ENCODE measurements at places on chromosomes 12 and 14.

GRCh38 chr12:11870041-11870451 lies 200.7 kb upstream of the BCL2L14 start:
- no peak for DNase-seq

- no peak for DNase-seq
Measured at GRCh38 chr12:25189656-25190055, 5.3 kb downstream of the DNAI7 start.

DNA sequence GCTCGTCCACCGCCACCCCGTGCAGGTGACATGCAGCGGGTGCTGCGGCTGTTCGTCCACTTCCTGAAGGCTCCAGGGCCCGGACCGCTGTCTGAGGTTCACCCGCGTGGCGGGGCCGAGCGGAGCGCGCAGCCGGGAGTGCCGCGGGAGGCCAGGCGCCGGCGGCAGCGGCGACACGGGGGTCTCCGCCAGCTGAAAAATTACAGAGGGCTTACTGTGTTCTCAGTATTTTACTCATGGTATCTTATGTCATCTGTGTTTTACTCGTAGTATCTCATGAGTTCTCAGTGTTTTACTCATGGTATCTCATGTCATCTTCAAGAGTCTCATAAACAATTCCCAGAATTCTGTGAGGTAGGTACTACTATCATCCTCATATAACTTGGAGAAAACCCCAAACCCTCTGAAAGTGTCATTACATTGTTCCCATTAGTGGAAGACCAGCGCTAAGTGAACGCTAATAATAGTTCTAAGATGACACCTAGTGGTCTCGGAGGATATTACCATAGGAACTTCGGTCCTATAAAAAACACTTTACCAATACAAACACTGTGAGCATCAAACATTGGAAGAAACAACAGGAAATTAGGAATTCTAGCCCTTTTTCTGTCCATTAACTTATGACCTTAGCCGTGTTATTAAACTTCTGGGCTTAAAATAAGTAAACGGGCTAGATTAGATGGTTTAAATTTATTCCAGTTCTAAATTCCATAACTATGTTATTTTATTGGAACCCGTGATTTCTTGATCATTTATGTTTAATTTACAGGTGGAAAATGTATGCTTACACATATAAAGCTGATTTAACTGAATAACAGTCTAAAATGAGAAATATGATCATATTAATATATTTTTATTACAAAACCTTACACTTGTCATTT lies 32.4 kb downstream of the AK7 start:
- DNase-seq: no peak

DNA sequence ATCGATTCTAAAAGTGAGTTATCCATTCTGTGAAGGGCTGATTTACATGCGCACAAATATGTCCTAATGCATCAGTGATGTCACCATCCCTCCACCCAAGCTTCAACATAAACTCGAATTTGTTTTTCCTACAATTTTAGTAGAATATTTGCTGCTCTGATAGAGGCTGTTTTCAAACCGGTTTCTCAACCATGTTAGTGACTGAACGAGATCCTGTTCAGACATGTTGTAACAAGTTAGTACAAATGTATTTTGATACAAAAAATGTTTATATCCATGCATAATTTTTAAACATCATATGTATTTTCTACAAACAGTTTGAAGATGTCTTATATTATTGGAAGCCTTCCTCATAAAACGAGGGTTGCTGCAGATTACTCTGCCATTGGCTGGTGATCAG lies 12.7 kb upstream of the PRB2 start:
- DNase-seq: no peak
